ENCODE measurements at places on chromosomes 16 and 17.

DNA sequence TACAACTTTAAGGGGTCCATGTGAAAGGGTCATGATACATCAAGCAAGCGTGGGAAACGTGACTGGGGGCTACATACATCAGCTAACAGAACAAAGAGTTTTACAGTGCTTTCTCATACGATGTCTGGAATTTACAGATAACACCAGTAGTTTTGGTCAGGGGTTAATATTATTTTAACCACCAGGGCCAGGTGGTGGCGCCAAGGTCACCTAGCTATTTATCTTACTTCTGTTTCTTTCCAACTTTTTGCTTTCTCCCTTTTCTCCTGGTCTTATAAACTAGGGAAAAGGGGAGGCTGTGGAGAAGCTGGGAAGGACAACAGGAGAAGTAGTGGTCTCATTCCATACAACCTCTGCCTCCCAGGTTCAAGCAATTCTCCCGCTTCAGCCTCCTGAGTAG is 37.9 kb downstream of the CLEC3A start:
- DNase-seq: no peak

DNA sequence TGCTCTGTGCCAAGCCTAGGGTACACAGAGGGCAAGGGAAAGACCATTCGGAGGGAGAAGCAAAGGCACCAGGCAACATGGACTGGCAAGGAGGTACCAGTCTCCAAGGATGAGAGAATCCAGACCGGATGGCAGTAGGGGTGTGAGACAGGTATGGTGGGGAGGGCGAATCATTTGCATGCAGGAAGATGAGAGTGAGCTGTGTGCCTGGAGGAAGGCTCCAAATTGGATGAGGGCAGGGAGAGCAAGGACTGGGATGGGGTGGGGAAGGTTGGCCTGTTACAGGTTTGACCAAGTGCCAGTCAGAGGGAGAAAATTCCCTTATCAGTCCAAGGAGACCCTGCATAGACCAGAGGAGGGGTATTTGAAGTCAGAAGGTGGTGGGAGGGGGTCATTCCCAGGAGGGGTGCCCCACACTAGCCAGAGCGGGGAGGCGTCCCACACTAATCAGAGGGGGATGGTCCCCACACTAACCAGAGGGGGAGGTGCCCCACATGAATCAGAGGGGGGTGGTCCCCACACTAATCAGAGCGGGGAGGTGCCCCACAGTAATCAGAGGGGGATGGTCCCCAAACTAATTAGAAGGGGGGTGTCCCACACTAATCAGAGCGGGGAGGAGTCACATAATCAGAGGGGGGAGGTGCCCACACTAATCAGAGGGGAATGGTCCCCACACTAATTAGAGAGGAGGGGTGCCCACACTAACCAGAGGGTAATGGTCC is 737 bp downstream of the CANT1 start:
- DNase-seq: no peak

DNA sequence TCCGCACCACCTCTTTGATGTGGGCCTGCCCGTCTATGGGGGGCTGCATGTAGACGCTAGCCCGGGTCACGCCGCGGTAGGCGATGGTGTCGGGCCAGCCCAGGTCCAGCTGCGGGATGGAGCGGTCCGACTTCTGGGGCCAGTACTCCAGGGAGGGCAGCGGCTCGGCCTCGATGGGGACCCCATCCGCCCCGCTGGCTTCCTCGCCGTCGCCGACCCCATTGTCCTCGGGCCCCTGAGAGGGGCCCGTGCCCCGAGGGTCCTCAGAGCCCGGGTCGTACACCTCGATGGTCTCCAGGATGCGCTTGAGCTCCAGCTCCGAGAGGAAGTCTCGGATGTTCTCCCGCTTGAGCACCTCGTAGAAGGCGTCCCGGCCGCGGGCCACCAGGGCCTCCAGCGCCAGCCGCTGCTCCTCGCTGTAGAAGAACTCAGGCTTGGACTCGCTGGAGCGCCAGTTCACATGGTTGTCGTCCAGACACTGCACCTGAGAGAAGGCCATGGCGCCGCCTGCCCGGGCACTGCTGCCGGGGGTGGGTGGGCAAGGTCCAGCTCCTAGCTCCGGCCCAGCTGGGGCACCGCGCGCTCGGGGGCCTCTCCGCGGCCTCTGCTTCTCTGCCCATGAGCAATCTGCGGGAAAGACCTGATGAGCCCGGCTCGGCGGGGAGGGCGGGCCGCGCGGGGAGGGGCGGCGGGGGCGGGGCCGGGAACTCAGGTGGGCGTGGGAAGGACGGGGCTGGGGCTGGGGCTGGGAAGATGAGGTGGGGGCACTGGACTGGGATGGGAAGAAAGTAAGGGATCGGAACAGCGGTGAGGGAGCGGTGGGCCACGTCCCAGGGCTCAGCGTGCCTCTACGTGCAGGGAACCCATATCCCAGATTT is 782 bp downstream of the FAM83G start:
- peak; percentile 30 for DNase-seq

DNA sequence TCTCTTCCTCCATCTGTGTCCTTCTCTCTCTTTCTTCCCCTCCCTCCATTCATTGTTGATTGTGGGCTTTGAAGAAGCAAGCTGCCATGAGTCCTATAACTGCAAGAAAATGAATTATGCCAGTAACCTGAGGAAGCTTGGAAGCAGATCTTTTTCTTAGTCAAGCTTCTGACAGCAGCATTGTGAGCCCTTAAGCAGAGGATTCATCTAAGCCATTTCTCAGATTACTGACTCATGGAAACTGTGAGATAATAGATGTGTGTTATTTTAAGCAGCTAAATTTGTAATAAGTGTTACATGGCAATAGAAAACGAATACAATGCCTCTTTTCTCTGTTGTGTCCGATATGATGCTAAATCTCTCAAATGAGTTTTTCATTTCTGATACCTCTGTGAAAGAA is 1109.7 kb downstream of the CDH11 start:
- DNase-seq: peak; percentile 73

GRCh38 chr17:27804113-27804512 is 3.8 kb upstream of the NOS2 start:
- no peak for DNase-seq

DNA sequence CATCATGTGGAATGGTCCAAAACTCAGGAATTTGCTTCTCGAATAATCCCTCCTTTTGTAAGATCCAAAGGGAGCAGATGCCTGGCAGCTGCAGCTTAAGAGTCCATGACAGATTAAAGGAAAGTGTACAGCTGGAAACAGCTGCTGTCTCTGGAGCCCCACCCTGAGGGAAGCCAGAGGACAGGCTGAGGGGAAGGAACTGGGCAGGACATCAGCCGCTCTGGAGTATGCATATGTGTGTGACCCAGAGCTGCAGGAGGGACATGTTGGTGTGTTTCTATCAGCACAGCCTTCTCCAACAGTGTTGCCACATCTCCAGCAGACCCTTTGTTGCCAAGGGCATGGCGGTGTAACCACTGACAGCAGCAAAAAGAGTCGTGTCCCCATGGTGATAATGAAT is 46.2 kb downstream of the CYB561 start:
- peak; percentile 99 for DNase-seq

GRCh38 chr16:72149676-72150464 is 22.1 kb downstream of the PMFBP1 start:
- DNase-seq: no peak

GRCh38 chr16:27369806-27370205 is 32.2 kb upstream of the IL21R start:
- no peak for DNase-seq

GRCh38 chr16:7834771-7835431 is 502.3 kb downstream of the RBFOX1 start:
- no peak for DNase-seq

DNA sequence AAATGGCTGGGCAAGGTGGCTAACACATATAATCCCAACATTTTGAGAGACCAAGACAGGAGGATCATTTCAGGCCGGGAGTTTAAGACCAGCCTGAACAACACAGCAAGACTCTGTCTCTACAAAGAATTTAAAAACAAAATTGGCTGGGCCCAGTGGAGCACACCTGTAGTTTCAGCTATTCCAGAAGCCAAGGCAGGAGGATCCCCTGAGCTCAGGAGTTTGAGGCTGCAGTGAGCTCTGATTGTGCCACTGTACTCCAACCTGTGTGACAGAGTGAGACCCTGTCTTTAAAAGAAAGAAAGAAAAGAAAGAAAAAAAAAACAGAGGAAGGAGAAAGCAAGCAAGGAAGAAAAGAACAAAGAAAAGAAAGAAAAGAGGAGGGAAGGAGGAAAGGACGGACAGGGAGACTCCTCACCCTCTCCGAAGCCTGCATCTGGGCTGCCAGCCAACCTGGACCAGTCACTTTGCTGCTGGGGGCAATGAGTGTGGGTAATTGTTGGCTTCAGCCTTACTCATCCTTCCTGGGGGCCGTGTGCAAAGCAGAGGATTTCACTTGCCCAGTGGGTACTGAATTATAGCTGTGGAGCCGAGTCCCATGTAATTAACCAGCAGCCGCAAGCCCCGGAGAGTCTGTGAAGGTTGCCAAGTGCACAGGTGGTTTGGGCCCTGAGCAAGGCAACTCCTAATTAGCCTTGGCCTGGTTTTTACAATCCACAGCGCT is 6.7 kb upstream of the MT4 start:
- peak; percentile 34 for DNase-seq

- DNase-seq: no peak
Measured at GRCh38 chr16:68426347-68426652, 22.0 kb downstream of the SMPD3 start.

GRCh38 chr17:65936013-65936412 is 255.9 kb downstream of the CEP112 start:
- no peak for DNase-seq

DNA sequence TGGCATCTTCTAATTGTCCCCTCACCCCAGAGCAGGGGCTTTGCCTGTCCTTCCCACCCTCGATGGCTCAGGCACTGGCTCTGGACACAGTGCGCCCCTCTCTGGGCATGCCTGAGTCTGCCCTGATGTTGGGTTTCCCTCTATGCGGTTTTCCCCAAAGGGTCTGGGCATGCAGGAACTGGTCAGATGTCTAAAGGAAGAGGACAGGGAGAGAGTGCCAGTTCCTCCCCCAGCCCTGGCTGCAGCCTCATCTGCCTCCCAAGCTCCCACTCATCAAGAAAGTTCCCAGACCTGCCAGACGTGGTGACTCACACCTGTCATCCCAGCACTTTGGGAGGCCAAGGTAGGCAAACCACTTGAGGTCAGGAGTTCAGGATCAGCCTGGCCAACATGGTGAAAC is 41.3 kb upstream of the PABPN1L start:
- no peak for DNase-seq

GRCh38 chr16:82133798-82134197 is 36.2 kb downstream of the MPHOSPH6 start:
- no peak for DNase-seq

- no peak for DNase-seq
Measured at GRCh38 chr17:5933430-5933829, 136.7 kb upstream of the WSCD1 start.

GRCh38 chr17:58504826-58505351 is 9.5 kb downstream of the MTMR4 start:
- no peak for DNase-seq

DNA sequence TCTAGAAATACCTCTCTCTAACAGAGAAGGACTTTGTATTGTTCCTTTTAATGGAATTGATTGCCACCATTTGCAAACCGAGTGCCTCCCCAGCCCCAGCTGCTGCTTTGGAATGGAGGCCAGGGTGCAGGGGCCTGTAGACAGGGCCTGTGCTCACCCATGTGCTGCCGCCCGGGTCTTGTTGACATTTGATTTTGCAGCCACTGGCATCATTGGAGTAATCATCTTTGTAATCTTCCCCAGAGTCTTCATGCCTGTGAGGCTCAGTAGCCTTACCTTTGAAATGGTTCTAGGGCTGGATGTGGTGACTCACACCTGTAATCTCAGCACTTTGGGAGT is 119.8 kb downstream of the CLEC16A start:
- no peak for DNase-seq

GRCh38 chr16:22857296-22858025 is 43.5 kb downstream of the HS3ST2 start:
- DNase-seq: peak; percentile 24

- DNase-seq: no peak
Measured at GRCh38 chr17:28528327-28529012, 22.3 kb downstream of the FOXN1 start.

GRCh38 chr17:73625006-73625405 is 19.2 kb downstream of the SDK2 start:
- no peak for DNase-seq

GRCh38 chr17:73787076-73788059 is 143.1 kb upstream of the SDK2 start:
- no peak for DNase-seq

- DNase-seq: no peak
Measured at GRCh38 chr17:17737961-17738894, 57.0 kb downstream of the RAI1 start.

- no peak for DNase-seq
Measured at GRCh38 chr16:2048116-2048543, 345 bp downstream of the TSC2 start.

DNA sequence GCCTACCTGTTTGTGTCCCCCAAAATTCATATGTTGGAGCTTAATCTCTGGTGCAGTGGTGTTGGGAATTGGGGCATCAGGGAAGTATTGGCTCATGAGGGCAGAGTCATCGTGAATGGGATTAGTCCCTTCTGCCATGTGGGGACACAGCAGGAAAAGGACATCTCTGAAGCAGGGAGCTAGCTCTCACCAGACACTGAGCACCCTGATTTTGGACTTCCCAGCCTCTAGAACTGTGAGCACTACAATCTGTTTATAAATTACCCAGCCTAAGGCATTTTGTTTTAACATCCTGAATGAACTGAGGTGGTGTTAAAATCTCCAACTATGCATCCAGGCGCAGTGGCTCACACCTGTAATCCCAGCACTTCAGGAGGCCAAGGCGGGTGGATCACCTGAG is 206.0 kb downstream of the SEC14L1 start:
- DNase-seq: no peak

DNA sequence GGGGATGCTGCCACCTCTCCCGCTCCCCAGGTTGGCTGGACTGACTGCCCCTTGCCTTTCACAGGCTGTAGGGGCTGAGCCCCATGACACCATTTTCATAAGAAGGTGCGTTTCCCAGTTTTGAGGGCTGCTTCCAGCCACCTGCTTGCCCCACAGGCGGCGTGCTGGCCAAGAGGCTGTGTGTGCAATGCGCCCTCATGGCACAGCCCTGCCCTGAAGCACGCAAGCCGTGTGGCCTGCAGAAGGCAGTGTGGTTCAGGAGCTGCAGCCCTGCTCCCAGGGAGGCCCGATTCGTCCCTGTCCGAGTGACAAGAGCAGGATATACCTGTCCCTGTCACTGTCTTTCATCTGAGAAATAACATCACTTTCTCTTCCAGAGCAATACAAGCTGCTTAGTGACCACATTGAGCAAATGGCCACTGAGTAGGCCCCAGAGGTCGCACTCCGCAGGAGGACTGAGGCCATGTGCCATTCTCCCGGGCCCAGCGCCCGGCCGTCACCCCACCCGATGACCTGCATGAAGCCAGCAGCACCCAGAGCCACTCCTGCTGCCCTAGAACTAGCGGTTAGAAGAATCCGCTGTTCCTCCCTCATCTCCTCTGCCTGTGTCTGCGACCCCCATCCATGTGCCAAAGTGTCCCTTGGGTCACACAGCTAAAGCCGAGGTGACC is 24.2 kb downstream of the CIBAR2 start:
- no peak for DNase-seq
